Lung (tissue), 17 donors: ENCODE measurements at places on chromosomes 3 and 15. TPM values are rescaled to one million over a fixed set of nuclear protein-coding genes. Genes with fewer than 3 reads are reported as not detected.

GRCh38 chr3:98655666-98656065 lies 62.3 kb upstream of the CPOX start:
- H3K36me3 ChIP-seq: no peaks in the 10 kb centered on the region
- no peak for DNase-seq
- H3K4me1 ChIP-seq: no peaks in the 10 kb centered on the region

DNA sequence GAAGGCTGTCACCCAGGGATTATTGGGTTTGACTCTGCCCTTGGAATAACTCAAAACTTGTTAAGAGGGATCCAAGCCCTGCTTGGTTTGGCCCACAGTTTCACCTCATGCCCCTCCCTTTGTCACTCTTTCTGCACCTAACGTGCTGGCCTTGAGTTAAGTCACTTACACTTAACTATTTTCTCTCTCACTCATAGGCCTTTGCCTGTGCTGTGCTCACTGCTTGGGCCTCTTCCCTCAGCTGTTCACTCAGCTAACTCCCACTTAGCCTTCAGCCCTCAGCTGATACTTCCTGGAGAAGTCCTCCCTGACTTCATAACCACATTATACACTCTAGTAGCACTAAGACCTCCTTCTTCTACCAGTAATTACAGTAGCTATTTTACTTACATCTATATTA lies 133.3 kb downstream of the CMSS1 start:
- peaks cover 1% of the 10 kb centered on the region for H3K4me1 ChIP-seq
- H3K36me3 ChIP-seq: no peaks in the 10 kb centered on the region

DNA sequence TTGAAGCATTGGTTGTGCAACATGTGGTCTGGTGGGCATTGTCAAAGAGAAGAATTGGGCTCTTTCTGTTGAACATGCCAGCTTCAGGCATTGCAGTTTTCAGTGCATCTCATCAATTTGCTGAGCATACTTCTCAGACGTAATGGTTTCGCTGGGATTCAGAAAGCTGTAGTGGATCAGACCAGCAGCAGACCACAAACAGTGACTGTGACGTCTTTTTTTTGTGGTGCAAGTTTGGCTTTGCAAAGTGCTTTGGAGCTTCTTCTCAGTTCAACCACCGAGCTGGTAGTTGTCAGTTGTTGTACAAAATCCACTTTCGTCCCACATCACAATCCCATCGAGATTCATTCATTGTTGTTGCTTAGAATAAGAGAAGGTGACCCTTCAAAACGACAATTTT lies 84.5 kb downstream of the NPAP1 start:
- H3K4me3 ChIP-seq: no peak overlapping the region
- no peak overlapping the region for H3K27ac ChIP-seq

DNA sequence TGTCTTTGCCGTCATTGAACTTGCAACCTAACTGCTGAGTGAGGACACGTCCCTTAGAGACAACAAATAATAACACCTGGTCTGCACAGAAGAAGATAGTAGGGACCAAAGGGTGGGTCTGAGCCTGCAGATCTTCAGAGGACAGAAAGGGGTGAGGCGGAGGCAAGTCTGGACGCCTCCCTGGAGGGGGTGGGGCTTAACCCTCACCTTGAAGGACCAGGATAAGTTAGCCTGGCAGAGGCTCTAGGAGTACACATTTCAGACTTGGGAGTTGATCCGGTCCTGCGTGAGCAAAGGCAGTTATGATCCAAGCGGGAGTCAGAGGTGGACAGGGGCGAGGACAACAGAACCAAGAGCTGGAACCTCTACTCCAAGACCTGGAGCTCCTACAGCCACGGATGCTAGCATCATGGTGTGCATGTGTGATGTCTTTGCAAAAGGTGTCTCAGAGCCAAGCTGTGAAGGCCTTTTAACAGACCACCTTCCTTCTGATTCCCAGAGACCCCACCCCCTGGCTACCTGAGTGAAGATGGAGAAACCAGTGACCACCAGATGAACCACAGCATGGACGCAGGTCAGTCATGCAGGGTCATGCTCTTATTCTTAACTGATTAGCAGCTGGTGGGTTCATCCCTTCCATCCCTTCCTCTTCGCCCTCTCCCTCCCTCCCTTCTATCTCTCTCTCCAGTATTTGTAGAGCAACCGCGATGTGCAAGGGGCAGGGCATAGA lies 88.0 kb downstream of the AAGAB start:
- H3K36me3 ChIP-seq: peaks cover 23% of the 10 kb centered on the region
- H3K27ac ChIP-seq: no peak overlapping the region
- H3K4me1 ChIP-seq: peaks cover 8% of the 10 kb centered on the region
- H3K4me3 ChIP-seq: no peak overlapping the region
- no peaks in the 10 kb centered on the region for H3K27me3 ChIP-seq
- DNase-seq: no peak

GRCh38 chr15:69760258-69760845 lies 307.7 kb downstream of the RPLP1 start:
- H3K4me3 ChIP-seq: no peak overlapping the region
- H3K27me3 ChIP-seq: no peaks in the 10 kb centered on the region
- H3K36me3 ChIP-seq: no peaks in the 10 kb centered on the region

GRCh38 chr3:143002083-143002712 lies 828 bp downstream of the U2SURP start:
- no peaks in the 10 kb centered on the region for H3K27me3 ChIP-seq
- H3K4me3 ChIP-seq: peak overlapping the region; percentile 97
- peak; percentile 49 for DNase-seq
- H3K36me3 ChIP-seq: no peaks in the 10 kb centered on the region
- peaks cover 14% of the 10 kb centered on the region for H3K4me1 ChIP-seq
- H3K27ac ChIP-seq: peak overlapping the region; percentile 74

GRCh38 chr15:71526060-71526820 lies 284.1 kb upstream of the NR2E3 start:
- H3K27me3 ChIP-seq: no peaks in the 10 kb centered on the region
- no peak for DNase-seq
- H3K27ac ChIP-seq: no peak overlapping the region
- no peak overlapping the region for H3K4me3 ChIP-seq
- peaks cover 10% of the 10 kb centered on the region for H3K4me1 ChIP-seq
- H3K36me3 ChIP-seq: no peaks in the 10 kb centered on the region

GRCh38 chr15:31442699-31443111 lies 116.1 kb downstream of the KLF13 start:
- H3K36me3 ChIP-seq: no peaks in the 10 kb centered on the region
- no peaks in the 10 kb centered on the region for H3K27me3 ChIP-seq
- no peak overlapping the region for H3K27ac ChIP-seq
- no peaks in the 10 kb centered on the region for H3K4me1 ChIP-seq
- no peak for DNase-seq

- no peak overlapping the region for H3K4me3 ChIP-seq
- H3K27ac ChIP-seq: no peak overlapping the region
- DNase-seq: no peak
- no peaks in the 10 kb centered on the region for H3K4me1 ChIP-seq
Observed at GRCh38 chr15:69736161-69736560, 283.5 kb downstream of the RPLP1 start.

DNA sequence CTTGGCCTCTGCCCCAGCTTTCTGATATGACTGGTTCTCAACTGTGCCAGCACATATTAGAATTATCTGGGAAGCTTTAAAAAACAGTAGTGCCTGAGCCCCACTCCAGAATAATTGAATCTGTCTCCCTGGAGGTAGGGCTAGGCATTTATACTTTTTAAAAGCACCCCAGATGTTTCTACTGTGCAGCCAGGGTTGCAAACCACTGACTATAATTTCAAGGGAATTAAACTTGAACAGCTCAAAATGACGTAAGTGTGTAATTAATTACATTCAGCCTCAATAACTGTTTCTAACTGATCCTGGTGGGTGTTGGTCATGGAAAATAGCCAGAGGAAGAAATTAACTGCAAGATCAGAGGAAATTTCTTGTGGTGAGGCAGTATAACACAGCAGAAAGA lies 4.4 kb upstream of the IRAK2 start:
- H3K27ac ChIP-seq: no peak overlapping the region
- H3K4me1 ChIP-seq: no peaks in the 10 kb centered on the region
- no peaks in the 10 kb centered on the region for H3K36me3 ChIP-seq
- no peak overlapping the region for H3K4me3 ChIP-seq

- H3K4me3 ChIP-seq: no peak overlapping the region
- no peak overlapping the region for H3K27ac ChIP-seq
- no peak for DNase-seq
- H3K36me3 ChIP-seq: no peaks in the 10 kb centered on the region
- H3K27me3 ChIP-seq: no peaks in the 10 kb centered on the region
Observed at GRCh38 chr3:13047296-13048165, 25.7 kb downstream of the IQSEC1 start.

DNA sequence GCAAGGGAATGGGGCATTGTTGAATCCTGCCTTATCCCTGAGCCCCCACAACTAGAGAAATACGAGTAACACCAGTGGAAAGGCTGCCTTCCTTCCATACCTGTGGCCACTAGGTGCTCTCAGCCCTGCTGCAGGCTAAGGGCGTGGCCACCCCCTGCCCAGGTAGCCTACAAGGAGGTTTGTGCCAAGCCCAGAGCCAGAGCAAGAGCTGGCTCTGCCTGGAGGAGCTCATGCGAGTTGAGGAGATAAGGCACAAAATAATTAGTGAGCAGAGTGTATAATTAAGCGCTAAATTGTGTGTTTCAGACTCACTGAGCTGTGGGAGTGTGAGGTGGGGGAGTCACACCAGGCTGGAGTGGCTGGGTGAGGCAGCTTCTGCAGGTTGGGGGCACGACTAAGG lies 49.2 kb downstream of the TPRA1 start:
- no peaks in the 10 kb centered on the region for H3K27me3 ChIP-seq
- peaks cover 3% of the 10 kb centered on the region for H3K4me1 ChIP-seq
- no peak overlapping the region for H3K27ac ChIP-seq
- DNase-seq: no peak
- no peaks in the 10 kb centered on the region for H3K36me3 ChIP-seq

DNA sequence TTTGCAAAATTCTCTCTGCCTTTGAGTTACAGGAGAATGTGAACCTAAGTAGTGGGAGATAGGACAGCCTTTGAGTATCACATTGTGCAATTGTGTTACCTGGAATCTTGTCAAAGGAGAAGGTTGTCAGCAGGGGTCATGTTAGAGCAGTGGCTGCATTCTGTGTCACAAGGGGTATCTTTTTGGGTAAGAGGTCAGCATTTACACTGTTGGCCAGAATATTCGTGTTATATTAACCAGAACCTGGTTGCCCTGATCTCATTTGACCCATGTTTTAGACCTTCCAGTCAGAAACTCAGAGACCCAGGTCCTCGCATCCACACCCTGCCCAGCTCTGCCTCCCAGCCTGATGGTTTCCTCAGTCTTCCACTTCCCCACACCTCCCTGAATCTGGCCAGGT lies 27.3 kb downstream of the HDC start:
- H3K4me3 ChIP-seq: no peak overlapping the region
- no peaks in the 10 kb centered on the region for H3K36me3 ChIP-seq
- no peak overlapping the region for H3K27ac ChIP-seq
- H3K4me1 ChIP-seq: no peaks in the 10 kb centered on the region
- no peak for DNase-seq
- H3K27me3 ChIP-seq: no peaks in the 10 kb centered on the region

DNA sequence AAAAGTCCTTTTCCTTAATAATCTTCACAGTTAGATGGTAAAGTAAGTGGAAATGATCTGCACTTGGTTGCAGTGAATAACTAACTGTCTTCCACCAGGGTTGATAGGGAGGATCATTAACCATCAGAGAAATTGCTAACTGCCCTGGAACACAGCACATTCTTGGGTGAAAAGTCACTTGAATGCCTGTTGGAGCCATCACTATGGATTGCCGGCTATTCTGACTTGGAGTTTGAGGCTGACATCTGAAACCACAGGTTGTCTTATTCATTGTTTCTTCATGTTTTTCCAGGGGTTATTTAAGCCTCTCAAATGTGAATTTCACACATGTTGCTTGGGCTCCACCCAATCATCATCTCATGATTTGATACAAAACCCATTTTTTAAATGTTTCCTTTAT lies 901.4 kb downstream of the MCTP2 start:
- no peaks in the 10 kb centered on the region for H3K36me3 ChIP-seq
- no peak for DNase-seq
- no peaks in the 10 kb centered on the region for H3K27me3 ChIP-seq
- no peak overlapping the region for H3K4me3 ChIP-seq
- H3K27ac ChIP-seq: no peak overlapping the region
- H3K4me1 ChIP-seq: peaks cover 44% of the 10 kb centered on the region

- no peak overlapping the region for H3K27ac ChIP-seq
- peak; percentile 49 for DNase-seq
- H3K4me1 ChIP-seq: peaks cover 3% of the 10 kb centered on the region
Observed at GRCh38 chr3:197428117-197428801, 127.5 kb downstream of the BDH1 start.

GRCh38 chr3:8152821-8153418 lies 348.7 kb upstream of the LMCD1 start:
- DNase-seq: no peak
- no peaks in the 10 kb centered on the region for H3K4me1 ChIP-seq
- H3K27ac ChIP-seq: no peak overlapping the region

DNA sequence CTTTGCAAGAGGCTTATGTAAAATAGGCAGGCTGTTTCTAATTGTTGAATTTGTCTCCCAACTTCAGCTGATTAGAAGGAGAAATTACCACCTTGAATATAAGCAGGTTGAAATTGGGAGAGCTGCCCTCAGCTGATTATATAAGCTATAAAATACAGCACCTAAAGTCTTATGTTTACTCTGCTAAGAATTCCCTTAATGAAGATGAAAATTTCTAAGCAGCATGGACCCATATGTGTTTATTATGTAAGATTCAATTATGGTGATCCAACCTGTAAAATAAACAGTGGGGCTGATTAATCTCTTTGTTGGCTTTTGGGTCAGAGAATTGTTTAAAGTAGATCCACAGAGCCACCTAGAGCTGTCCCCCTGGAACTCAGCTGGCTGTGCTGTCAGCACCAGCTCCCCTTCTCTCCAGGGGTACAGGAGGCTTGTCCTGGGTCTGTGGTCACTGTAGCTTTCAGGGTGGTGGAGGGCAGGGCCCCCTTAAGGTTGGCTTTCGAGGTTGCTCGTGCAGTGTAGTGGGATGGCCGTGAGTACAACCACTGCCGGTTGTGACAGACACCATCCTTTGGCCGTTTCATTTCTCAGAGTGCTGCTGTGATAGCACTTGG lies 9.5 kb downstream of the SLCO3A1 start:
- no peak overlapping the region for H3K4me3 ChIP-seq
- no peaks in the 10 kb centered on the region for H3K36me3 ChIP-seq
- DNase-seq: no peak
- peaks cover 10% of the 10 kb centered on the region for H3K4me1 ChIP-seq
- no peaks in the 10 kb centered on the region for H3K27me3 ChIP-seq
- H3K27ac ChIP-seq: no peak overlapping the region

- no peaks in the 10 kb centered on the region for H3K36me3 ChIP-seq
- no peaks in the 10 kb centered on the region for H3K27me3 ChIP-seq
- H3K4me1 ChIP-seq: peaks cover 13% of the 10 kb centered on the region
- H3K4me3 ChIP-seq: no peak overlapping the region
Observed at GRCh38 chr15:71780115-71780976, 30.0 kb upstream of the NR2E3 start.

- H3K4me3 ChIP-seq: no peak overlapping the region
- H3K27me3 ChIP-seq: no peaks in the 10 kb centered on the region
- no peak for DNase-seq
- no peak overlapping the region for H3K27ac ChIP-seq
- H3K4me1 ChIP-seq: no peaks in the 10 kb centered on the region
Observed at GRCh38 chr3:140529096-140529495, 148.8 kb upstream of the TRIM42 start.

The CCR3 gene
- total RNA-seq: 0.15 TPM

The CCR9 gene
- total RNA-seq: 0.46 TPM

The TMEM207 gene
- total RNA-seq: not detected

The C2CD4A gene
- total RNA-seq: 0.67 TPM

The SLC9C1 gene
- total RNA-seq: 0.12 TPM

The LTF gene
- total RNA-seq: 102 TPM

The TF gene
- 30.2 TPM for total RNA-seq

The UBA5 gene
- total RNA-seq: 35.3 TPM
